ENCODE measurements at places on chromosomes 16 and 17. TPM values are rescaled to one million over a fixed set of nuclear protein-coding genes. Genes with fewer than 3 reads are reported as not detected.

DNA sequence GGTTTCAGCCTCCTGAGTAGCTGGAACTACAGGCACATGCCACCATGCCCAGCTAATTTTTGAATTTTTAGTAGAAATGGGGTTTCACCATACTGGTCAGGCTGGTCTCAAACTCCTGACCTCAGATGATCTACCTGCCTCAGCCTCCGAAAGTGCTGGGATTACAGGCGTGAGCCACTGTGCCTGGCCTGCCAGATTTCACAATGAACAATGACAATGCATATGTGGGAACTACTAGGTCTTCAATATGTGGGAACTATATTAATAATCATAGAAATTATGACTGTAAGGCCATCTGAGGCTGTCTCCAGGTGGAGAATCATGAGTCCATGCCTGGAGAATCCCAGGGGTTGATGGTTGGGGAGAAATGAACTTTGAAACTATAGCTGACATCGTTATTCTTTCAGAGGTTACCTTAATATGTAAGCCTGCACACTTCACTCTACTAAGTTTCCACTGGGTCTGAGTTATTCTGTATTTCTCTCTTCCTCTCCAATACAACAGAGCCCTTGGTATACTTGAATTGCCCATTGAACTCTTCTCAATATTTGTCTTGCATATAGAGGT is 7.2 kb upstream of the DRC7 start:
- no peak for DNase-seq

GRCh38 chr17:34366010-34366409 is 3.0 kb upstream of the CCL1 start:
- peak; percentile 52 for DNase-seq

GRCh38 chr16:60302261-60302660 is 1568.1 kb upstream of the GOT2 start:
- DNase-seq: no peak

CDT1 gene
- 93.2 TPM for total RNA-seq

LIMD2 gene
- 202 TPM for total RNA-seq

TP53TG3B gene
- not detected for total RNA-seq
